Right cardiac atrium (tissue), 5 donors: ENCODE measurements at places on chromosomes 1 and 21. TPM values are rescaled to one million over a fixed set of nuclear protein-coding genes. Genes with fewer than 3 reads are reported as not detected.

The TSPEAR gene
- 1.2 TPM for total RNA-seq

The CITED4 gene
- total RNA-seq, result 37.8 TPM

The PTPN7 gene
- total RNA-seq, result 1.7 TPM

The DMBX1 gene
- total RNA-seq, result not detected
